Pulmonary artery endothelial cell (primary cell): ENCODE measurements at places on chromosomes 2 and 18. TPM values are rescaled to one million over a fixed set of nuclear protein-coding genes. Genes with fewer than 3 reads are reported as not detected.

The TNFAIP6 gene
- not detected in 2 replicates for total RNA-seq

The CD226 gene
- total RNA-seq: 0.04 and 0.13 TPM in 2 replicates

The TBR1 gene
- 0.04 and 0.07 TPM in 2 replicates for total RNA-seq

The SERPINB3 gene
- total RNA-seq: not detected in 2 replicates

The UGT1A8 gene
- total RNA-seq: not detected in 2 replicates

The DSC3 gene
- 0.04 and 2.0 TPM in 2 replicates for total RNA-seq

The RNF152 gene
- 46.2 and 76.5 TPM in 2 replicates for total RNA-seq

The TTC21B gene
- total RNA-seq: 18.2 and 24.2 TPM in 2 replicates

The NPC1 gene
- total RNA-seq: 26.5 and 56.3 TPM in 2 replicates

The SERPINB4 gene
- total RNA-seq: not detected in 2 replicates

The GCG gene
- total RNA-seq: not detected in 2 replicates

The KLF11 gene
- 5.3 and 5.4 TPM in 2 replicates for total RNA-seq

The EGR4 gene
- total RNA-seq: not detected in 2 replicates

The ADGRF3 gene
- 0.04 TPM in 1 of 2 replicates, not detected in the other for total RNA-seq

The POTEJ gene
- 0.04 and 0.07 TPM in 2 replicates for total RNA-seq

The ANKRD29 gene
- total RNA-seq: 0.32 and 0.46 TPM in 2 replicates

The CPO gene
- not detected in 2 replicates for total RNA-seq

The USP34 gene
- total RNA-seq: 83.8 and 96.7 TPM in 2 replicates

The CHRNG gene
- total RNA-seq: not detected in 2 replicates

The MOGAT1 gene
- not detected in 2 replicates for total RNA-seq
